ENCODE measurements at places on chromosomes 6 and 20.

GRCh38 chr20:9163251-9163650 is 94.4 kb downstream of the PLCB4 start:
- DNase-seq, result no peak

DNA sequence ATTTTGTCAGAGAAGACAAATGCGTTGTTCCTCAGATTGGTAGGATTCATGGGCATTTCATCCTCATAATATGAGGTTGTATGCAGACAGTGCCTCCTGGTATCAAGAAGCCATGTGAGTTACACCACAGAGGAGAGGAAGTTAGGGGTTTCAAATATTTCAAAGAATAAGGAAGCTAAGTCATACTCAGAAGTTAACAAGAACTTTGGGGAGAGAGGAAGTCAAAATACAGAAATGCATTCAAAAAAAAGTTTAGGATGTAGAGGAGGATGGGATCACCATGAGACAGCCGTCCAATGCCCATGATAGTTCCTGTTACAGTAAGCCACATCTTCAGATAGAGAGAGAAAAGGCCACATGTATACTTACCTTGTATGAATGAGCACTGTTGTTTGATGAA is 22.3 kb downstream of the HLA-DOB start:
- no peak for DNase-seq

GRCh38 chr20:32779500-32780211 is 17.5 kb downstream of the DNMT3B start:
- no peak for DNase-seq

- DNase-seq, result no peak
Observed at GRCh38 chr6:2966347-2966746, 5.0 kb downstream of the SERPINB6 start.

DNA sequence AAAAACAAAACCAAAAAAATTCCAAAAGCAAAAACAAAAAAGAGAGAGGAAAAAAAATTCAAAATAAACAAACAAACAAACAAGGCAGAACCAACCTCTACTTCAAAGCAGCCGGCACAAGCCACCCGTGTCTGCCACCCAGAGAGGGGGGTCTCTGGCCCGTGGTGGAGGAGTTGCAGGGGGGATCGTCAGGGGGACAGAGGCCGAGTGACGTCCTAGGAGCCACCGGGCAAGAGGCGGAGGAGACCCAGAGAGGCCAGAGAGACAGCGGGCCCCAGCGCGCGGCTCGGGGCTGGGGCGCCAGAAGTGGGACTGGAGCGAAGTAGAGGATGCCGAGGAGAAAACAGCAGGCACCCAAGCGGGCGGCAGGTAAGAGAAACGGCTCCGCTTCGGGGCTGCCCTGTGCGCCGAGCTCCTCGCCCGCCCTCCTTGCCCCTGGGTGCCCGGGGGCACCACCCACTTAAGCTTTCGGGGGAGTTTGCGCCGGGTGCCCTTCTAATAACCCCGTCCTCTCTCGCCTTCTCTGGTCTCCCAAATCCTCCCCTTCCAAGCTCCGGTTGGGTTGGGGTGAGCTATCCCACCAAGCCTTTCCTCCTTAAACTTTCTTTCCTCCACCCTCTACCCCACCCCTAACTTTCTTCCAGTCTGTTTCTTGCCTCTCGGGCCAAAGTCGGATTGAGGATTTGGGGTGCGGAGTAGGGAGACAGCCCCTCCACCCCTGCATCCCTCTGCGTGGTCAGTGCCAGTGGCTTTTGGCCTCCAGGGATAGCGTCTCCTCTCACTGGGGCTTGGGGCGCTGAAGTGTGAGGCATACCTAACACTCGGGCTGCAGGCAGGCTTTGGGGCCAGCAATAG is 1.0 kb downstream of the TSHZ2 start:
- DNase-seq, result no peak

DNA sequence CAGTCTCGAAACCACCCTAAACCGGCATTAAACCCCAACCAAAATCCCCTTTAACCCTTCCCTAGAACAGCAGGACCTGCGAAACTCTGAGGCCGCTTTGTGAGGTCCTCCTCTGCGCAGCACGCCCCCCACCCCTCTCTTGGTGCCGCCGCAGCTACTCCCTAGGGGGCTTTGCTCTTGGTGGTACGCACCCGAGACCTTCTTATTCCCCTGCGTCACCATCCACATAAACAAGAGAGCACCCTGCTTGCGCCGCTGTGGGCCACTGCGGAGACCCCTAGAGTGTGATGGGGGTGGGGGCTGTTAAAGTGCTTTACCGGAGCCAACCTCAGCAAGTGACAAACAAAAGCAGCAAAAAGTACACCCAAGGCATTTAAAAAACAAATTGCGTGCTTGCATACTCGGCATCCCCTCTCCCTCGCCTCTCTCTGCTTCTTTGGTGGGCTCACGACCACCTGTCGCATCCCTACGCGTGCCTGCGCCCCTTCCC is 502 bp upstream of the GNAS start:
- no peak for DNase-seq

DNA sequence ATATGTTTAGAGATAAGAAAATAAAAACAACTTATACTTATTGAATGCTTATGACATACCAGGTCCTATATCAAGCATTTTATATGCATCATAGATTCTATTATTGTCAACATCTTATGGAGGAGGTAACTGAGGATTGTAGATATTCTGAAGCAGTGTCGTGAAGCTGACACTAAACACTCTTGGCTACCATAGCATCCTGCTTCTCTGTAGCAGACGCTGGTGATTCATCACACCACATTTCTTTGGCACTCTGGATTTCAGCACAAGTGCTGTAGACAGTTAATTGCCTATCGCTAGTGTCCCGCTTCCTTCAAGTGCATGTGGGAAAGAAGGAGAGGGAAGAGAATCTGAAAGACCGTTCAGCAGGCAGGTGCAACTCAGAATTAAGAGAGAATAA is 317.1 kb downstream of the PLCB1 start:
- no peak for DNase-seq

DNA sequence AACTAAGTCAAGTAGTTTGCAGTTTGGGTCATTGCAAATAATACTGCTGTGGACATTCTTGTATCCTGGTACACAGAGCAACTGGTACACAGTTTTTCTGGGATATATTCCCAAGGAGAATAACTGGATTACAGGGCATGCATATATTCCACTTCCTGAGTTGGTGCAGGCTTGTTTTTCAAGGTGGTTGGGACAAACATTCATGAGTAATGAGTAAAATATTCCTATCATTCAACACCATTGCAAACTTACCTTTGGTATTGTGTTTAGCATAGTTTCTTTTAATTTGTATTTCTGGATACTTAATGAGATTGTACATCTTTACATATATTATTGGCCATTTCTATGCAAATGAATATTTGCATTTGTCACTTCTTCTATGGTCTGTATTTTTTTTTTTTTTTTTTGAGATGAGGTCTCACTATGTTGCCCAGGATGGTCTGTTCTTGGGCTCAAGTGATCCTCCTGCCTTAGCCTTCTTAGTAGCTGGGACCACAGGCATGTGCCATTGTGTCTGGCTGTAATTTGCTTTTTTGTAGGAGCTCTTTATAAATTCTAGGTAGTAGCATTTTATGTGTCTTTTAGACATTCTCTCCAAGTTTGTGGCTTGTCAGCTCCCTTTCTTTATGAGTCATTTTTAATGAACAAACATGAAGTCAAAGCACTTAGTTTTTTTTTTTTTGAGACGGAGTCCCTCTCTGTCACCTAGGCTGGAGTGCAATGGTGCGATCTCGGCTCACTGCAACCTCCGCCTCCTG is 158.7 kb downstream of the SOX4 start:
- no peak for DNase-seq

GRCh38 chr6:155247618-155248007 is 16.2 kb upstream of the CLDN20 start:
- no peak for DNase-seq

DNA sequence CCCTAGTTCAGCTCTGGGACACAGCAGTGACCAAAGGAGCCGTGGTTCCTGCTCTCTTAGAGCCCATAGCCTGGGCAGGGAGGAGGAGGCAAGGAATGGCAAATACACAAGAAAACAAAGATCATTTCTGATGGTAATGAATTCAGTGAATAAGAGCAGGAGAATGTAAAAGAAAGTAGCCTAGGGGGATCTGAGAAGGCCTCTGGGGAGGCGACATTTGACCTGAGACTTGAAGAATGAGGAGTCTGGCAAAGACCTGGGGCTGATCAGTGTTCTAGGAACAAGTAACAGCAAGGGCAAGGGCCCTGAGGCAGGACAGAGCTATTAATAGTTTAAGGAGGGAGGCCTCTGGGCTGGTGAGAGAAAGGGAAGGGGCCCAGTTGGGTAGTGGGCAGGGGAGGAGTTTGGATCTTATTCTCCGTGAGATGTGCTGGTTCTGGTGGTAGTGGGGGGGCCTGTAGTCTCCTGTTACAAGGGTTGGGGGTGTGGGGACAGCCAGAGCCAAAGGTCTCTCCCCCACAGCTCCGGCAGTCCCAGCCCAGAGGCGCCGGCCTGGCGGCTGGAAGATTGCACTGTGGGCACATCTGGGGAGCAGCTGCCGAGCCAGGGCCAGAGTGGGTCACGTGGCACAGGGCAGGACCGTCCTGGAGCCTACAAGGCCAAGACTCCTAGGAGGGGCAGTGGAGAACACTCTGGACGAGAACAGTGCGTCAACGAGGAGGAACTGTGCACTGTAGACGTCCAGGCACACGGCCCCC is 9.3 kb upstream of the ID1 start:
- DNase-seq, result no peak

DNA sequence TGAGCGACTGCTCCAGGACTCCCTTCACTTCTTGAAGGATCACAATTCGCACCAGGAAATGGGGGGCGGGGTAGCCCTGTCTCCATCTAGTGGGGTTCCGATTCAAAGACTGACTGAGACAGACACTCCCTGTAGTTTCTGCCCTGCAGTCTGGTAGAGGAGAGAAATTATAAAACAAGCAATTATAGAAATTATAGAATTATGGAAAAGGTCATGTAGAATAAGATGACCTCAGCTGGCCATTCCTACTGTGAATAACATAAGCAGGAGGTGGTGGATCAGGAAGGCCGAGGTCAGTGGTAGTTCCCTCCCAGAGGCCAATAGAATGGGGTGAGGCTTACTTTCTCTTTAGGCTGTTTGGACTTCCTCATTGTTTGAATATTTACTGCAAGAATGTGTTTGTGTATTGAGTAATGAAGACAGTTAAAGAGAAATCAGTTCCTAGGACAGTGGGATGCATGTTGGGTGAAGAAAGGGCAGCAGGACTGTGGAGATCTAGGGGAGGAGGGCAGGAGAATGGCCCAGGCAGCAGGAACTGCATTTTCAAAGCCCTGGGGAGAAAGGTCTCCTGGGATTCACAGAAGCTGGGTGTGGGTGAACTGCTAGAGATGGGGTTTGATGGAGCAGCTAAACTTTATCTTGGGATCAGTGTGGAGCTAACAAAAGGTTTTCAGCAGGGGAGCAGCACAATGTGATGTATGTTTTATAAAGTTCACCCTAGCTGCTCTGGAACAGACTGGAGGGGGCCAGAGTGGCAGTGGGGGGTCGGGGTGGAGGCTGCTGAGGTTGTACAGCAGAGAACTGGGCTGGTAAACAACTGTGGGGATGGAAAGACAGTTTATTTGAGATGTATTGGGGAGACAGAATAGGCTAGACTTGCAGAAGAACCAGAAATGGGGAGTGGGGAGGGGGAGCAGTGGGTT is 2.1 kb downstream of the ZNF341 start:
- DNase-seq, result no peak

DNA sequence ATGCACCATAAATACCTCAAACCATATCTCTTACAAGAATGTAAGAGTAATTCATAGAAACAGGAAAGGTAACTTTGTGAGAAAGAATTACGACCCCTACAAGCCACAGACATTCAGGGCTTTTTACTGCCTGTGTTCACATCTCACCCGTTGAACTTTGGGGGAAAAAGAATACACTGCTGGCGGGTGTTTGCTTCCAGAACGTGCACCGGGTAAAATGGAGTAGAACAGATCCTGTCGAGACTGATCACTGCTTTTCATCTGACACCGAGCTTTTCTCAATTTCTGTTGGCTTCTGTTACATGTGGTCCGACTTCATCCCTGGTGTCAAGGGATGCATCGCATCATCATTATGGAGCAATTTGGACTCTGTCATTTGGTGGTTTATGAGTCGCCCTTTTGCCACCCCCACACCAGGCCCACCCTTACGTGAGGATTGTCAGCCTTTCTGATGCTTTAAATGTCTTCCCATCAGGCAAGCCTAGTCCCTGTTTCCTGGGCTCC is 219.2 kb upstream of the ZFP64 start:
- DNase-seq, result no peak

DNA sequence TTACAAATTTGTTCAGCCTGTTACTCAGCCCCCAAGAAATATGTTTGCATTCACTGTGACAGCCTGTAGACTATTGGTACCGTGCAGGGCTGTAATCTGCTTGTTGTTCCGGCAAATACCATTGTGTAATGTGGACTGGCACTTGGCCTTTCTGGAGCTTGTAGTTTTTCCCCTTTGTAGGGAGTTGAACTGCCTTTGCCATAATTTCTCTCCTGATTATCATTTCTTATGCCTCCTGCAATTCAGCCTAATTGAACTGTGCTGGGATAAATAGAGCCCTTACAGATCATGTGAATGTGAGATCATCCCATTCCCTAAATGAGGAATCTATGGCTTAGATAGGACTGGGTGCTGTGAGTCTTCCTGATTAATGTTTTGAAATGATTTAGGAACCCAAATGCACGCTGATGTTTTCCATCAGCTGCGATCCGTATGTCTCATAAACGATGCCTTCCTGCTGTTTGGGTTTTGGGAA is 185.1 kb downstream of the JARID2 start:
- no peak for DNase-seq

- DNase-seq, result peak; percentile 69
Observed at GRCh38 chr6:33771146-33772081, 17.5 kb downstream of the LEMD2 start.

GRCh38 chr20:48630342-48631075 is 197.3 kb downstream of the PREX1 start:
- no peak for DNase-seq

DNA sequence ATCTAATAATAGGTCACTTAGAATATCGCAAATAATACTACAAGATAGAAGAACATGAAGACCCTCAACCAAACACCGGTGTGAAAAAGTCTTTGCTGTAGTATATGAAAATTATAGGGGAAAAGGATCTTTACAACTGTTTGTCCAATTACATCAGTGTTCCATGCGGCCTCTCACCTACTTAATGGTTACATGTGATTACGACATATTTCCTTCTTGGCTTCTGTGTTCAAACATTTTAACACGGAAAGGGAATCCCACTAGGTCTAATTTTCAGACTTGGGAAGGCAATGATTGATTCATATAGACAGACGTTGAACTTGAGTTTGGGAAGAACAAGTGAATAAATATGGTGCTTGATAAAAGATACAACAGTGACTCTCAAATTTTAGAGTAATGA is 273.4 kb downstream of the KIF16B start:
- no peak for DNase-seq
